ENCODE measurements at places on chromosomes 5 and 9.

- no peak for DNase-seq
Measured at GRCh38 chr9:26789959-26790358, 102.6 kb downstream of the CAAP1 start.

DNA sequence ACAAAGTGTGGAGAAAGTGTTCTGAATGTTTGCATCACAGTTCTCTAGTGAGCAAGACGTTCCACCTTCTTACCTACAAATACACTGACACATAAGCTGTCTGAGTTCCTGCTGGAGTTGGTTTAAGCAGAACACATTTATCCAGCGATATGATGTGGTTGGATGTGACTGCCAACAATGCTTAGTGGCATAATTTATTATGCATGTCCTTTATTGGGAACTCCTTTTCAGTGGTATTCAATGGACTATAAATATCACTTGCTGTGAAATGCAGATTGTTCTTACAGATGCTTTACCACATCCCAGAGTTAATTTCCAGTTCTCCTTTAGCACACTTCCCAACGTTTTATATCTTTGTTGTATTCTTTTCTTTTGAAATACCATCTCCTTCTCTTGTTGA, 222.2 kb downstream of the LURAP1L start:
- no peak for DNase-seq

GRCh38 chr9:112700085-112700484, 17.8 kb downstream of the INIP start:
- no peak for DNase-seq

GRCh38 chr5:78527054-78527859, 121.3 kb downstream of the LHFPL2 start:
- DNase-seq, result no peak

GRCh38 chr5:35777358-35778087, 79.2 kb upstream of the IL7R start:
- peak; percentile 62 for DNase-seq

- peak; percentile 11 for DNase-seq
Measured at GRCh38 chr5:149852641-149853330, 91.8 kb downstream of the PDE6A start.

GRCh38 chr9:83299571-83299970, 236.6 kb upstream of the RASEF start:
- no peak for DNase-seq

All from activated CD8-positive, alpha-beta memory T cell treated with anti-CD3 and anti-CD28 coated beads for 1 hour (primary cell).